ENCODE measurements at places on chromosomes 11 and 22.

- DNase-seq, result no peak
Observed at GRCh38 chr11:44207292-44207691, 102.6 kb downstream of the ALX4 start.

- DNase-seq, result no peak
Observed at GRCh38 chr11:64890522-64890939, 12.1 kb upstream of the EHD1 start.

GRCh38 chr22:17808693-17809403 is 34.6 kb upstream of the BID start:
- DNase-seq, result peak; percentile 43

GRCh38 chr11:8768625-8769333 is 86.2 kb downstream of the RPL27A start:
- no peak for DNase-seq

- no peak for DNase-seq
Observed at GRCh38 chr11:96538104-96538503, 148.3 kb downstream of the JRKL start.

GRCh38 chr22:20324139-20324516 is 4.3 kb upstream of the DGCR6L start:
- DNase-seq, result no peak

- no peak for DNase-seq
Observed at GRCh38 chr11:24697522-24698111, 200.8 kb downstream of the LUZP2 start.

DNA sequence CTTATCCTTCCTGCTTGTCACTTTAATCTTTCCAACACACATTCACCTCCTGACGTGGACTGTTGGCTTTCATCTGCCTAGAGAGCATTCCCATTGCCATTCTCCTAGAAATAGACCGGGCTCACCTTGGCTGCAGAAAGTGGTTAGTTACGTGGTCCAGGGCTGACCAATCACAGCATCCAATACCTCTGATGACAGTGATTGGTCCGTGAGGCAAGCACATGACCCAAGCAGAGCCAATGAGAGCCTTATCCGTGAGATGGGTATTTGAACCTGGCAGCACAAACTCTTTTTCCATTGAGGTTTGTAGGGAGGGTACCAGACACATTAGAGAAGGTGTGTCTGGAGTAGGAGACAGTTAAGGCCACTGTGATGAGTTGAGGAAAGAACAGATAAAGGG is 85.8 kb downstream of the MIAT start:
- DNase-seq, result no peak

DNA sequence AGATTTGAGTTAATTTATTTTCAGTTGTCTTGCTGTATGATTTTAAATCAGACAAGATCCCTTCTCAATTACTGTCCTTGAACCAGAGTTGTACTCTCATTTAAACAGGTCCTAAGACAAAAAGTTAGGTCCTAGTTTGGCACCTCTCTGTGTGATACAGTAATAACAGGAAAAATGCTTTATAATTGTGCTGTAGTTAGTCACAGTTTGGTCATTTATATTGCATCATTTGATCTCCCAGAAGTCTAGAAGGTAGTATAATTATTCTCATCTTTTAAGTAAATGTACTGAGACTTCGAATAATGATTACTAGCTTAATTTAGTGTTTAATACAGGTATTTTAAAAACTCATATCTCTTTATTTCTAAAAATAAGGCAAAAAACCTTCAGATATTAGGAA is 18.1 kb upstream of the LUZP2 start:
- DNase-seq, result no peak

DNA sequence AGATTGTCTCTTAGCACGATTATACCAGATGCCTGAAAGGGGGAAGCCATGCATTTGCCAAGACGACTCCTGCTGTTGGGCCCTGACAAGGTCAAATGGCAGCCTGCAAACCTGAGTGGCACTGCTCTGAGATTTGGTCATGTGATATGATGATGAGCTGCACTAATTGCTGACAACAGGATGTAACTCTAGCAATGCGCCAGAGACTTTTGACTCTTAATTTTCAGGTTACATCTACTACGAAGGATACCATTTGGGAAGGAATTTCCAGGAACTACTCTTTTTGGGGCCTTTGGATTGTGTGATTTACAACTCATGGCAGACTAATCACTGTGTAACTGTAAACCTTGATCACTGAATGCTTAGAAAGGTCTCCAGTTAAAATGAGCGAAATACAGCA is 13.1 kb downstream of the TREH start:
- DNase-seq, result no peak

DNA sequence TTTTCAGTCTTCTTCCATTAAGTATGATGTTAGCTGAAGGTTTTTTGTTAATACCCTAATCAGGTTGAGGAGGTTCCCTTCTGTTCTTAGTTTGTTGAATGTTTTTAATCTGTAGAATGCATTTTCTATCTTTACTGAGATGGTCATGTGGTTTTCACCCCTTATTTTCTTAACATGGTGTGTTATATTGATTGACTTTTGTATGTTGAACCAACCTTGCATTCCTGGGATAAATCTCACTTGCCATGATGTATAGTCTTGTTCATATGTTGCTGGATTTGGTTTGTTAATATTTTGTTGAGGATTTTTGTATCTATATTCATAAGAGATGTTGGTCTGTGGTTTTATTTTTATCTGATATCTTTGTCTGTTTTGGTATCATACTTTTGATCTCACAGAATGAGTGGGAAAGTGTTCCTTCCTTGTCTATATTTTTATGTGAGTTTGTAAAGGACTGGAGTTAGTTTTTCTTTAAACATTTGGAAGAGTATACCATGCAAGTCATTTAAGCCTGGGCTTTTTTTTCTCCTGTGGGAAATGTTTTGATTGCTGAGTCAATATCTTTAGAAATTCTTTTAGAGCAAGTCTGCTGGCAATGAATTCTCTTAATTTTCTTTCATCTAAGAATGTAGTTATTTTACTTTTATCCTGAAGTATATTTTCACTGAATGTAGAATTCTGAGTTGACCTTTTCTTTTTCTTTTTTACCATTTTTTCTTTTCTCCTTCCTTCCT is 5.5 kb upstream of the P4HA3 start:
- DNase-seq, result no peak

- no peak for DNase-seq
Observed at GRCh38 chr22:18088825-18089568, 11.2 kb downstream of the PEX26 start.

- no peak for DNase-seq
Observed at GRCh38 chr11:457111-457760, 7.2 kb downstream of the PTDSS2 start.

DNA sequence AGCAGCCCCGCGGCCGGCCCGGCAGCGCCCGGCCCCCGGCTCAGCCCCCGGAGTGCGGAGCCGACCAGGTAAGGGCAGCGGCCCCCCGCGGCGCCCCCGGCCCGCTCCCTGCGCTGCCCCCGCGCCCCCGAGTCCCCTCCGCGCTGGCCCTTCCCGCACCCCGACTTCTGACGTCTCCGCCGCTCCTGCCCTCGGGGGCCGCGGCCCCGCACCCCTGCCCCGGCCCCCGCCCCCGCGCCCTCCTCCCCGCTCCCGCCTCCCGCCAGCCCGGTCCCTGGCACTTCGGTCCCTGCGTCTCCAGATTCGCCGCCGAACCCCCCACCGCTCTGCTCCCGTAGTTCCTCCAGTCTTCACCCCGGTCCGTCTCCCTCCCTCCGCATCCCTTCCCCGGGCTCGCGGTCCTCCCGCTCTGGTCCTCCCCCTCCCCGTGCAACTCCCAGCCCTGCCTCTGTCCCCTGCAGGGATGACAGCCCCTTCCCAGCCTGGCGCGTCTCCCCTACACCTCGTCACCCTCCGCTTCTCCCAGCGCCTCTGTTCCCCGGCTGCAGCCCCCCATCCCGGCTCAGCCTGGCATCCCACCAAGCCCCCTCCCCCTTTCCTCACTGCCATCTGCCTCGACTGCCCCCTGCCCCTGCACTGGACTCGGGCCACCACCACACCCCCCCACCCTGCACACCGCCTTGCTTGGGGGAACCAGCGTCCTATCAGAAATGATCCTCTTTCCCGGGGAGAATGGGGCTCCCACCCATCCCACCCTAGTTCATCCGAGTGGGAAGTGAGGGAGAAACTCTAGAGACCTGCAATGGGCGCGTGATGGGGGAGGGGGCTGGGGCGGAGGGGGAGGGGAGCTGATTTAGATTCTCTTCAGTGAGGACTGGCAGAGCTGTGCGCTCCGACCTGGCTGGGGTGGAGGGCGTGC is 531 bp downstream of the GRIK4 start:
- no peak for DNase-seq

- no peak for DNase-seq
Observed at GRCh38 chr11:126914941-126915340, 85.6 kb downstream of the KIRREL3 start.

DNA sequence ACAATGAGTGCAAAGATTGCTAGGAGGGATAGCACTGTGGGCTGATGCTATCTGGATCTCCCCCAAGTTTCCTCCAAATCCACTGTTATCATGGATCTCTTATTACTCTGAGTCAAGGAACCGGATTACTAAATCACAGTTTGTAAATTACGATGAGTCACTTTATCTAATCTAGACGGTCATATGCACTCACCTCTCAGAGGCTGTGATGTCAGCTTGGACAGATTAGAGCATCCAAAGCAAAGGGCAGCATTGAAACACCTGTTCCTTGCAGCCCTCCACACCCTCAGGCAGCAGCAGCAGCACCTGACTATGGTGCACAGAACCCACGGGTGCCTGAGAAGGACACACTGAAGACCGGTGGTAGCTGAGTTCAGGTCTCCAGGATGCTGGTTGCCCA is 14.0 kb upstream of the POU2AF1 start:
- no peak for DNase-seq

GRCh38 chr11:126355324-126355925 is at the start of gene ST3GAL4:
ST3GAL4 (plus strand) TSS chr11:126355686; CDS start chr11:126406156, 50,470 bp downstream.
- no peak for DNase-seq

DNA sequence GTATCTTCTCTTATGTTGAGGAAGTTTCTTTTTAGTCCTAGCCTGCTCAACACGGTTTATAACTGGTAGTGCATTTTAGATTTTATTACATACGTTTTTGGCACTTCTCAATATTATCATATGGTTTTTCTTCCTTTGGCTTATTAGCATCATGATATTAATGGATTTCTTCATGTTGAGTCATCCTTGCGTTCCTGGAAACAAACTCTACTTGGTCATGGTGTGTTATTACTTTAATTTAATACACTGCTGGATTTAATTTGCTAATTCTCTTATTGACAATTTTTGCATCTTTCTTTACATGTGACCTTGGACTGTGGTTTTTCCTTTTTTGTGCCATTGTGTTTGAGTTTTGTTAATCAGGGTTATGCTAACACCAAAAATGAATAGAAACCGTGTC is 20.5 kb downstream of the IGF2 start:
- DNase-seq, result no peak

DNA sequence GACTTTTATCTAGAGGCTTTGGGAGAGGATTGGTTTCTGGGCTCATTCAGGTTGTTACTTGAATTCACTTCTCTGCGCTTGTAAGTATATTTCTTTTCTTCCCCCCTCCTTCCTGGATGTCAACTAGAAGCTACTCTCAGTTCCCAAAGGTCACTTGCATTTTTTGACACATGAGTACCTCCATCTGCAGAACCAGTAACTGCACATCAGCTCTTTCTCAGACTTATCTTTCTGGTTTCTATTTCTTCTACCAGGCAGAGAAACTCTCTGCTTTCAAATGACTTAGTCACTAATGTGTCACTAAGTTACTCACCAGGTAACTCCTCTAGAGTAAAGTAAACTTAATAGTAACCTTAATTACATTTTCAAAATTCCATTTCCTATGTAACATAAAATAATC is 773.0 kb upstream of the LUZP2 start:
- DNase-seq, result no peak

- DNase-seq, result no peak
Observed at GRCh38 chr11:36237391-36237790, 51.8 kb downstream of the COMMD9 start.

- DNase-seq, result no peak
Observed at GRCh38 chr11:67273260-67273990, 7.2 kb downstream of the GRK2 start.

DNA sequence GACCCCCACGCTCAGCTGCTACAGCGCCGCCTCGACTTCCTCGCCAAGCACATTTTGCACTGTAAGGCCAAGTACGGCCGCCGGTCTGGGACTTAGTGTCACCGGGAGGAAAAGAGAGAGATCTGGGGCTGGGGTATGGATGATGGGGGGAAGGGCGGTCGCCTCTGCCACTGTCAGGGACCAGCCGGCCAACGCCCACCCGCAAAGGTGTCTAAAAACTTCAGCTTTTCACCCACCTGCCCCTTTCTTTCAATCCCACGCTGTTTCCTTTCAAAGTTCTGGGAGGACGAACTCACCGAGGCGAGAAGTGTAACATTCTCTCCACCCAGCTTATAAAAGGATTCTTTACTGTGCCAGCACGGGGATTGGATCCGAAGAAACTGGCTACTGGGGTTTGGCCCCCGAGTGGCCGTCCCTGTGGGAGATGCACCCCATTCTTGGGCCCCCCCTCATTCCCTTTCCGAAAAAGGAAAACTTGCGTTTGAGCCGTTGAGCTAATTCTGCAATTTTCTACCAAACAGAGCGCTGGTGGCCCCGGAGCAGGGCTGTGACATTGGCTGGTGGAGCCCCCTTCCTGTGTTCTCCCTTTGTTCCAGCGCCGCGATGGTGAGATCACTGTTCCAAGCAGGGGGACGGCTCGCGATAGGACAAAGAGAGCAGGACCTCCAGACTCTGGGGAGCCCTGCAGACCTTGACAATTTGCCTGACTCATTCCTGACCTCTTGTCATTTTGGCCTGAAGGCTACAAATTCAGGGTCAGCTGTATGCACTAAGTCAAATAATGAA is 1.8 kb downstream of the FJX1 start:
- no peak for DNase-seq

- no peak for DNase-seq
Observed at GRCh38 chr22:32961497-32961896, 96.7 kb downstream of the SYN3 start.

- no peak for DNase-seq
Observed at GRCh38 chr22:30193031-30193775, 53.4 kb downstream of the LIF start.

DNA sequence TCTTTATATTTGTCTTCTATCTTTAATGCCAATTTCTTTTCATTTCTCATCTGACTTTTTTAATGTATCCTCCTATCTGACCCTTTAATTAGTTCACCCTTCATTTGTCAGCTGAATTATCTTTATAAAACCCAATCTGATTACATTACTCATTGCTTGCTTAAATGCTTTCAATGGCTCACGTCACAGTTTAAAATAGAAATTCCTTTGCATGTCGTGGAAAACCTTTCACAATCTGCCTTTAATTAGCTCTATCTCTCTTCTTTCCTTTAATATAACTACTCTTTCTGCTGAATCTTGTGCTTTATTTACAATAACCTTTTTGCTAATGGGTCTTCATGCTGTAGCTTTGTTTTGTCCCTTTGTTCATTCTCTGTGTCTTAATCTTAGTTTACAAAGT is 125.7 kb downstream of the DYNC2H1 start:
- DNase-seq, result no peak
